ENCODE measurements at places on chromosomes 11 and 22.

- peak; percentile 95 for DNase-seq
These were observed 9.7 kb upstream of the AHNAK start for GRCh38 chr11:62556108-62556874.

- no peak for DNase-seq
These were observed 39.4 kb downstream of the IRAG1 start for GRCh38 chr11:10653946-10654810.

DNA sequence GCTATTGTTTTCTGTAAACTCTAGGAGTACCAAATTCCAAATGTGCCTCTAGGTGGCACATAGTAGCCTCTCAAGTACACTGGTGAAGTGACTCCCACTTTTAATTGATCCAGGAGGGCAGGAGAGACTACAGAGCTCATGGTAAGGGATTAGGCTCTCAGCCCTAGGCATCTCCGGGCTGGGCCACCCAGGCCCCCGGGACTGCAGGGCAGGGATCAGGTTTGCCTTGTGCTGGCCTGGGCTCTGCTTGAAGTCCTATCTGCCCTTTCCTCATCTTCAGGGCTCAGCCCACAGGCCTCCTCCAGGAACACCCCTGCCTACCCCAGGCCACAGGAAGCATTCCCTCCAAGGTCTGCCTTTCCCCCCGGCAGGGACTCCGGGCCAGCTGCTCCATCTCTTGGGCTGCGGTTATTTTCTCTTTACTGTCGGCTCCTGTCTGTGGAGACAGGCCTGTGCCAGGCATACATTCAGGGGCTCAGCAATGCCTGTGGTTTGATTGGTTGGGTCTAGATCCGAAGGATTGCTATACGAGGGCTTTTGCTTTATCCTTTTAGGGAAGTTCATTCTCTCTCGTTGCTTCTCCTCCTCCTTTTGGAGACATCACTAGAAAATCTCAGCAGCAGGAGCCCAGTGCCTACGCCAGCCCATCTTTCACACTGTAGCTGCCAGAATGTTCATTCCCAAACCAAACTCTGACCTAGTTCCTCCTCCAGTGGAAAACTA lies 32.8 kb downstream of the PARVA start:
- no peak for DNase-seq

GRCh38 chr11:129295746-129296145 lies 79.9 kb upstream of the BARX2 start:
- no peak for DNase-seq

DNA sequence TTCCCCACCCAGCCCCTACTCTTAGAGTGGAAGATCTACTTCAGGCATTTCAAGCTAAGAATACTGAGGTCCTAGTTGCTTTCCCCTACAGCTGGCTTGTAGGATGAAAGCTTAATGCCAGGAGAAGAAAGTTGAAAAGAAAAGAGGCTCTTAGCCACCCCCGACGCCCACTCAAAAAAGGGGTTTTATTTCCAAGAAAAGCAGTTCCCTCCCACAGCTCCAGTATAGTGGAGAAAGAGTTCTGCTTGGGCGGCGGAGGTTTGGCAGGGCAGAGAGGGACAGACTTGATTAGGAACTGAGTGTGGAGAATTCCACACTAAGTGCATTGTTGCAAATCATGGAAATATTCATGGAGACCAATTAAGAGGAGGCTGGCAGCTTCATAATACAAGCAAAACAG lies 470.9 kb downstream of the ETS1 start:
- no peak for DNase-seq

DNA sequence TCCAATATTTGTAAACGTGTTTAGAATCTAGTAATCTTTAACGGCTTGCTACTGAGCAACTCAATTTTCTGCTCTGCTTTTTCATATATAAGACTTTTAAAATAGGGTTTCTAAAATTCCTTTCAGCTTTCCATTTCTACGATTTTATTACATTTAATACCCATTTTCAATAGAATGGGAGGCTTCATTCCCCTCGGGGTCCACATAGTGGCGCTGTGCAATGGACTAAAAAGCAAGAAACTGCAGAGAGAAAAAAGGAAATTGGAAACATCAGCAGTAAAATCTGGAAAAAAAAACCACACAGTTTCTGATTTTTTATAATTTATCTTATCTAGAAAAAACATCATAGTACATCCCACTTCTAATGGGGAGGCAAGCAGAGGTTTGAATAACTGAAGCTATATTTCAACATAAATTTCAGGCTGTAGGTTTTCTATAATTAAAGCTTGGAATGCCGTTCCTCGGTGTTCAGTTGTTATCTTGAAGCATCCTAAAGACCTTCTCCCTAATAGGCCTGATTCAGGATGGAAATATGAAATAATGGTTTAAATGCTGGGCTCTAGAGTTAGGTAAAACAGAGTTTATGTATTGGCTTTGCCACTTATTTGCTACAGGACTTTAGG lies 18.7 kb upstream of the JHY start:
- DNase-seq = peak; percentile 43

- DNase-seq = no peak
These were observed 562 bp downstream of the ZBED4 start for GRCh38 chr22:49853981-49854831.
